Activated T-helper 1 cell treated with anti-CD3 and anti-CD28 coated beads, Interleukin-12 subunit alpha, Interleukin-12 subunit beta, Interleukin-2, Interleukin-4 antibody, amounts not matched to agents 30 ng/mL and 10 ng/mL and 1 ng/mL, durations not matched to agents 14 hours and 24 hours and 36 hours (primary cell): ENCODE measurements at places on chromosomes 4 and X. TPM values are rescaled to one million over a fixed set of nuclear protein-coding genes. Genes with fewer than 3 reads are reported as not detected.

TEX13D gene
- 0.05 TPM in 1 of 2 replicates, not detected in the other for total RNA-seq

C4orf51 gene
- not detected in 2 replicates for total RNA-seq

PDCL2 gene
- total RNA-seq = not detected in 2 replicates

PAGE4 gene
- total RNA-seq = not detected in 2 replicates

DNA sequence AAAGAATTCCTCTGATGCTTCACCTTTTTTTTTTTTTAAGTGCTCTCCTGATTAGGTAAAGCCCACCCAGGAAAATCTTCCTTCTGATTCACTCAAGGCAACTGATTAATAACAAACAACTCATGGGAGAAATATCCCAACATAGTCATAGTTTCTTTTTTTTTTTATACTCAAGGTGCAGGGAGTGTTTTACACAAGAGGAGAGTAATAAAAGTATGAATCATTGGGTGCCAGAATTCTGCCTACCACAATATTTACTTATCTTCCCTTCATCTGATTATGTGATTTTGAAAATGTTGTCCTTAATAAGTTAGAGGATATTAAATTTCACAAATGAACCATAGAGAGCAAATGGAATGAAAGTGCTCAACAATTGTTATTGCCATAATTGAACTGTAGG, 329.9 kb downstream of the TECRL start:
- no peak for DNase-seq

GRCh38 chrX:141439651-141440050, 144.9 kb downstream of the SPANXA1 start:
- no peak for DNase-seq

DNA sequence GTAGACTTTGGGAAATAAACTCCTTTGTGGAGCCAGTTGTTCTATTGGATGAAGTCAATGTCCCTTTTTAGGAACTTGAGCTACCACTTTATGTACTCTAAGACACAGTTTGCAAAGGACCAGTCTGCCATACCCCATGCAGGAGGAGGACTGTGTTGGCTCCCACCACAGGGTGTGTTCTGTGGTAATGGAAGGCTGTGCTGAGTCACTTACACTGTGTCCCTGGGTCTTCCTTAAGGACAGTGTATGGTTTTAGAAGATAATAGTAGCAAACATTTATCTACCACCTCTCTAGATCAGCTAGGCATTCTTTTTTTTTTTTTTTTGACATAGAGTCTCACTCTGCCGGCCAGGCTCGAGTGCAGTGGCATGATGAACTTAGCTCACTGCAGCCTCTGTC, 184.0 kb upstream of the PGRMC2 start:
- DNase-seq = no peak

- DNase-seq = no peak
Observed at GRCh38 chr4:101420661-101421060, 73.3 kb upstream of the PPP3CA start.

DNA sequence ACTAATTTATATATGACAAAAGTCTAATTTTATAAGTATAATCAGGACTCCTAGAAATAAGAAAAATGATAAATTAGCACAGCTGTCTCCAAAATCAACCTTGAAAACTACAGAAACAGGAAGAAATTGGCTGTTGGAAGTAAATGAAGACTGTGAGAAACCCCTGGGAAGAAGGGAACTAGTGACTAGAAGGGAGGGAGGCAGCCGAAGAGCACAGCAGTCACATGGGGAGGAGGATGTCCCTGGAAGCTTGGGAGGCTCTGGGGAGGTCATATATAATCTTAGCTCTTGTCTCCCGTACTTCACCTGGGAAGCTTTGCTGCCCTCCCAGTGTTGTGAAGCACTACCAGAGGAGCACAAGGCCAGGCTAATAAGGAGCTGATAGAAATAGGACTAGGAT, 8.9 kb upstream of the TMA16 start:
- no peak for DNase-seq

GRCh38 chrX:13702111-13702789, 13.3 kb downstream of the RAB9A start:
- DNase-seq = no peak

DNA sequence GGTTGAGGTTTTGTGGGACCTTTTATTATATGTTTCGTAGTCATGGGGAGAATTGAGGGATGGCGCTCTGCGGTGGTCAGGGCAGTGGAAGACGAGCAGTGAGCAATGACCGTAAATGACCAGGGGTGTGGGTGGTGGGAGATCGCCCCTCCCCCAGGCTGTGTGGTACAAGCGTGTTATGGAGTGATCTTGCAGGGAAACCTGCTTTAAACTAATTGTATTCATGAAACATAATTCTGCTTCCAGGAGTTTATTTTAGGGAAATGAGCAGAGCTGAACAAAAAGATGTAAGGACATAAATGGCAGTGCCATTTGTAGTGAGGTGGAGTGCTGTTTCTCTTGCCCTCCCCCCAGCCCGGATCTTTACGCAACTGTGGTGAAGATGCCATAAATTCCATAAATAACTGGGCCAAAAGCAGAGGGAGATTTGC, 20.2 kb downstream of the GYG2 start:
- no peak for DNase-seq

DNA sequence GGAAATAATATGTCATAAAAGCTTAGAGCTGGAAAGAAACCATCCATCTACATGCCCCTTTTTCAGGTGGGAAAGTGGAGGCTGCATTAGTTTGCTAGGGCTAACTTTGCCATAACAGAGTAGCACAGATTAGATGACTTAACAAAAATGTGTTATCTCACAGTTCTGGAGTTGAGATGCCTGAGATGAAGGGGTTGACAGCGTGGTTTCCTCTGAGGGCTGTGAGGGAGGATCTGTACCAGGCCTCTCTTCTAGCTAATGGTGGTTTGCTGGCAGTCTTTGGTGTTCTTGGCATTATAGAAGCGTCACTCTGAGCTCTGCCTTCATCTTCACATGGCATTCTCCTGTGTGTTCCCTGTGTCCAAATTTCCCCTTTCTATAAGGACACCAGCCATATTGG, 2.4 kb downstream of the CHRNA9 start:
- DNase-seq = no peak

DNA sequence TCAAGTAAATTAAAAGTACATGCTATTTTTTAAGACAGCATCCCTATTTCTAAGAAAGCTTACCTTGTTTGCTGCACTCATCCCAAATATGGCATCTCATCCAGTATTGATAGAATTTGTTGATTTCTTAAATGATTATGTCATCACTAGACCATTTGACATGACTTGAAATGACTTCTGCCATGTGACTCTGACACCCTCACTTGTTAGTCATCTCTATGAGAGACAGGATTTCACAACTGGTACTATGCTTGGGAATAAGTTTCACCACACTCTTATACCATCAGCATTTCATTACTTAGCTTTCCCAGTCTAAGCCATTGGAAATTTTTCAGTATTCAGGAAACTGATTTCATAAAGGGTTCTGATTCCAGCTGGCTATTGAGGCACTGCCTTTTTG, 55.3 kb downstream of the TMPRSS11F start:
- DNase-seq = no peak

DNA sequence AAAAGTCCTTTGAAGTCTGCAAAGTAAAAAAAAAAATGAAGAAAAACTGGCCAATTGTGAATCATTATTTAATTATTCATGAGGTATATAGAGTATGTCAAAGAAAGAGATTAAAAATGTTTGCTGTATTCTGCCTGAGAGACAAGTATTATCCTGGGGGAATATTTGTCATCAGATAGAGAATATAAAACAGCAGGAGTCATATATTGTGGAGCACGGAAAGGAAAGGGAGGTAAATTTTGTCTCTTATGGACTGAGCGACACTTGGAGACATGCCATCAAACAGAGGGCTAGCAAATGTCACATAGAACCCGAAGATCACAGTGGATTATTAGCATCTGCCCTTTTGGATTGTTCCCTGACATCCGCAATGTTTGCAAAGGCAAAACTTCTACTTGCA, 39.2 kb upstream of the FAT1 start:
- DNase-seq = no peak

GRCh38 chrX:123274796-123275195, 90.7 kb downstream of the GRIA3 start:
- DNase-seq = no peak

DNA sequence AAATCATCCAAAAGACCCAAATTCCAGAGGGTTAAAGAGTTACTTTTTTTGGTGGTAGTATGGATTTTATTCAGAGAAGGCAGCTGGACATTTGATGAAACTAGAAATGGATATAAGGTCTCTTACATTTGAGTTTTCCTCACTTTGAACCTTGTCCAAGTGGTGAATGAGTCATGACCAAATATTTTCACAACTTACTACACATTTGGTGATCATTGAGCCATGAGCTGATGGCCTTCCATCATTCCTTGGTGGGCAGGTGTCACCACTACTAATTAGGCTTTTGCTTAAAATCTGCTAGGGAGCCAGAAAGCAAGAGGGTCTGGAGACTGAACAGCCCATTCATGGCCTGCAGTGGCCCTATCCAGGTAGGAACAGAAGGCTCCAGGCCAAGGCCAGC, 620.2 kb upstream of the INTU start:
- no peak for DNase-seq

GRCh38 chr4:945274-946102, 13.2 kb downstream of the TMEM175 start:
- DNase-seq = no peak

- no peak for DNase-seq
Observed at GRCh38 chrX:39156051-39156450, 354.8 kb downstream of the MID1IP1 start.
